GM04504 (cell line): ENCODE measurements at places on chromosomes 4 and X.

DNA sequence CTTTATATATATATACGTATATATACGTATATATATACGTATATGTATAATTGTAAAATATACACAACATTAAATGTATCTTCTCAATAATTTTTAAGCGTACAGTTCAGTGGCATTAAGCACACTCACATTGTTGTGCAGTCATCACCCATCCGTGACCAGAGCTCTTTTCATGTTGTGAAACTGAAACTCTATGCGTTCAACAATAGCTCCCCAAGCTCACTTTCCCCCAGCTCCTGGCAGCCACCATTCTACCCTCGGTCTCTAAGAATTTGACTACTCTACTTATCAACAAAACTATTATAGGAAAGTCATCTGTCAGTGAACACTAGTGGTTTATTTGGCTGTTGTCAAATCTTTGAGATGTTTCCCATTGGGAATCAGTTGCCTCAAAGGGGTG is 621.8 kb upstream of the GALNT7 start:
- no peak for DNase-seq

DNA sequence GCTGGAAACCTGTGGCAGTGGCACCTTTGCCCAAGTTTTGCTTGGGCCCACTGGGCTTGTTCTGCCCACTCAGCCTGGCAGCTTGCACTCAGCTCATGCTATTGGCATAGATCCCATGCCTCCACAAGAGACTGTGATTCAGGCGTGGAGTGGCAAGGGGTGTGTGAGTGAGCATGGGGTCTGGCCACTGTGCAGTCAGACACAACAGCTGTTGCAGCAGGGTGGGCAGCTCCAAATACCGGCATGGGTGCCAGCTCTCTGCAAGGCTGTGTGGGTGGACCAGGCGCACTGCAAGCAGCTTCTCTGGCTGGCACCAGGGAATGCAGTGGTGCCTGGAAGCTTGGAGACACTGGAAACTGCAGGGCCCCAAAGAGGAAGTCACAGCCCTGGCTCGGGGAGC is 27.4 kb upstream of the DIPK2B start:
- DNase-seq, result no peak

DNA sequence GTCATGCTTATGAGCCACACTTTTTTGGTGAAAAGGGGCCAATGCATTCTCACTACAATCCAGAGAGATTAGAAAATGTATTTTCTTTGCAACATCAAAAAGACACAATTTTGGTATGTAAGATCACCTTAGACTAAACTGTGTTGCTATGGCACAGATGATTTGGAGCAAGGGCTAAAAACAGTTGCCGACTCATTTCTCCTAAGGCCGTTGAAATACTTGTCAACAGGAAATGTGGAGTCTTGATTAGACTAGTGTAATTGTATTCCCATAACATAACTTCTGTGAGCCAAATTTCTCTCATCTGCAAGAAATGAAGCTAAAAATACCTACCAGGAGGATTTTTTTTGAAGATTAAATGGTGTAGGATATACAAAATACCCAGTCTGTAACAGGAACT is 2547.7 kb downstream of the ARAP2 start:
- DNase-seq, result no peak

DNA sequence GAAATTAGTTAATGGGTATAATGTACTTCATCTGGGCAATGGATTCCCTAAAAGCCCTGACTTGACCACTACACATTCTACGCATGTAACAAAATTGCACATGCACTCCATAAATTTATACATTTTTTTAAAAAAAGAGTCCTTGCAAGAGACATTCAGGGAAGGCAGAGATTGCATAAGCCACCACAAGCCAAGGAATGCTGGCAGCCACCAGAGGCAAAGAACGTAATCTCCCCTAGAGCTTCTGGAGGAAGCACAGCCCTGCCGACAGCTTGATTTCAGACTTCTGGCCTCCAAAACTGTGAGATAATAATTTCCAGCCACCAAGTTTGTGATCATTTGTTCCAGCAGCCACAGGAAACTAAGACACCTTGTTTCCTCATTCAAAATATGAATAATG is 185.6 kb upstream of the GALNT7 start:
- DNase-seq, result no peak

DNA sequence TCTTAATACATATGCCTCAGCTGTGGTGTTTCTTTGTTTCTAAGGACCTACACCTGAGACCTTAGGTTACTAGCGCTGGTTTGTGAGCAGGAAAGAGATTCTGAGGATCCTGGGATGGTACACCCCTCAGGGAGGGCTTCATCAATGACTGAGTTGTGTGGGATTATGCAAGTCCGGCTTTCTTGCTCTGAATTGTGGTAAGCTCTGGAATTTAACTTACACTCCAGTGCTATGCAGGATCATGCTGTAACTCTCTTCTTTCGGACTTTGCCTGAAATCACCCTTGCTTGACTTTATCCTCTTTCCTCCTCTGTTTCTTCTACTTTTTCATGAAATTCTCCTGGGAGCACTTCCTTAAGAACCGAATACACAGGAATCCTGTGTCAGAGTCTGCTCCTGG is 431.5 kb upstream of the BOD1L1 start:
- no peak for DNase-seq

- no peak for DNase-seq
Measured at GRCh38 chr4:158527516-158527915, 5.8 kb downstream of the RXFP1 start.

DNA sequence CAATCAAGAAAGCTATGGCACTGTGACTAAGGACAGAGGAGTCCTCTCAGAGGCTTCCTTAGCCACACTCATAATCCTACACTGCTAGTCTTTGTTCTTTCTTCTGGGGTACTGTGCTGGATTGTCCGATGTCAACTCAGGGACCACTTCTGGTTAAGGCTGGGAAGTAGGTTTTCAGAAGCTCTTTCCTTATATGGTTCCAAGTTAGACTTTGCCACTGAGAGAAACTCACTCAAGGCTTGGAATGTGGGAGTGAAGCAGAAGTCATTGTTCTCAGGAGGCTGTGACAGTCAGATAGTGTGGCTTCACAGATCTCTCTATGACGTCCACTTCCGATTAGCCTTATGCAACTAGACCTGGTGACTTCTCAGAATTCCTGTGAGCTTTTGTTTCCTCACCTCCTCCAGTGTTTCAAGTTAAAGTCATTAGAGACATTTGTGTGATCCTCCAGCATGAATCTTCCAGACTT is 317.3 kb upstream of the F9 start:
- no peak for DNase-seq

DNA sequence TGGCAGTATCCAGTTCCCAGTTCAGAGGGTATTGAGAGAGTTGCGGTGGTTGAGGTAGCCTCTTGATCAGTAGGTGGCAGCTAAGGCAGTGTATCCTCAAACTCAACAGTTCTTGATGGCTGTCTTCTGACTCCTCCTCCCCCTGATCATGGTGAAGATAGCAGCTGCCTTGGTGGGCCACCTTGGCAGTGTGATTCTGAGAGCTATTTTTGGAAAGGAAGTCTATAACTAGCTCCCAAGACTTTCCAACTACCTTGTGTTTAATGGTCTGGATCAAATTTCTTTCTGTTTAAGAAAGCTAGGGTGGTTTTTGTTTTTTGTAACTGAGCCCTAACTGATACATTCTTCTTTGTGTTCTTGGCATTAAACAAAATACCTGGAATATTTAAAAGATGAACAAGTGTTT is 10.5 kb upstream of the TBC1D19 start:
- DNase-seq, result no peak

DNA sequence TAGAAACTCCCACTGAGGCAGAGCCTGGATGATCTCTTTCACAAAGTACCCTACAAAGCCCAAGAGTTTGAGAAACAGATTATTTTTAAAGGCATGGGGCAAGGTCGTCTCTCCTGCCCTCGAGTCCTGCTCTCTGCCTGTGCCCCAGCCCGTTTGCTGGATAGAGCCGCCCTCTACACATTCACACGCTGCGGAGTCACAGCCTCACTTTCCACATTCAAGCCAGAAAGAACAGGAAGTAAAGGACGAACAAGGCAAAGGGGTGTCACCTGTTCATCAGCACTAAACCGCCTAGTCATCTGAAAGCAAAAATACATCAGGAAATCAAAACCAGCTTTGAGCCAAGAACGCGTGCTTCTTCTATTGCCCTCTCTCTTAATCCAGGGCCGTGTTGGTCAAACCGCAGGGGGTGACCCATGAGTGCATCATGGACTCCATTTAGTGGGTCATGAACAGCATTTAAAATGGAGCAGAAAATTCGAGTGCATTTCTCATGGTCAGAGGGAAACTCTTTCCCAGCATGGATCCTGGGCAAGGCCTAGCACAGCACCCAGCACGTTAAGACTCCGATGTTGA is 83.4 kb downstream of the PHKA2 start:
- no peak for DNase-seq

GRCh38 chr4:63123441-63123840 is 1285.8 kb downstream of the TECRL start:
- no peak for DNase-seq

GRCh38 chr4:152936446-152937335 is 568 bp downstream of the FHDC1 start:
- DNase-seq, result peak; percentile 9

GRCh38 chr4:5809216-5809776 is 83.6 kb downstream of the CRMP1 start:
- DNase-seq, result no peak

GRCh38 chr4:173217727-173218126 is 49.1 kb downstream of the GALNT7 start:
- no peak for DNase-seq

DNA sequence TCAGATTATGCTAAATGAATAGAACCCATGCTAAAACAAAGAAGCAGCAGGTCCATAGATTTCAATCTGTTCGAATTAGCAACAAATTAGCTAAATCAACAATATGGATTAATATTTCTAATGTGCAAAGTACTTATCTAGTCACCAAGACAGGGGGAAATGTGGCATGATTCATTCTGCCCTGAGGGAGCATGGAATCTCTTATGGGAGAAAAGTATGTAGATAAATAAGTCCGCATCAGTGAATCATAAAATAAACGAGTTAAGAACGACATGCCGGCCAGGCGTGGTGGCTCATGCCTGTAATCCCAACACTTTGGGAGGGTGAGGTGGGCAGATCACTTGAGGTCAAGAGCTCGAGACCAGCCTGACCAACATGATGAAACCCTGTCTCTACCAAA is 102.1 kb downstream of the ANOS1 start:
- DNase-seq, result no peak

DNA sequence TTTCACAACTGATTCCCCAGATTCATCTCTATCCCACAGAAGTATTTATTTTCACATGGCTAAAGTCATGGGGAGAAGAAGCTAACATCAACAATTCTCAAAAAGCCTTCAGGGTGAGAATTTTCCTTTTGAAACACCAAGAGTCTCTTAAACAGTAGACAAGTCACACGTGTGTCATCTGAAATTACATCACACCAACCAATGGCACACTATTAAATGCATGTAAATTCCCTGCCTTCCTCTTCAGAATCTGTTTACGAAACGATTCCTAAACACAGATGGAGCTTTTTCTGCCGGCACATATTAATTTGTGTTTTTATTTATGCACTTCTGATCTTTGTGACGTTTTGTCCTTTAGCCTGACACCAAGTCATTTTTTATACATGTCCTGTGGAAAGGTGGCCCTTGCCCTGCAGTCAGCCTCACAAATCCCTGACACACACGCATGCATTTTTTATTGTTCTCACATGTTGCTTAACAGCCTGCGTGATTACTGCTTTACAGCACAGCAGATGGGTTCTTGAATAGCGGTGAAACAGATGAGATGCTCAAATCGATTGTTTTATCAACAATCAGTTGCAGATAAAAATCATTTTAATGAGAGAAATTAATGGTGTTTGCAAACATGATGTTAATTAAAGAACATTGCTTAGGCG is 735.9 kb upstream of the TENM3 start:
- no peak for DNase-seq

DNA sequence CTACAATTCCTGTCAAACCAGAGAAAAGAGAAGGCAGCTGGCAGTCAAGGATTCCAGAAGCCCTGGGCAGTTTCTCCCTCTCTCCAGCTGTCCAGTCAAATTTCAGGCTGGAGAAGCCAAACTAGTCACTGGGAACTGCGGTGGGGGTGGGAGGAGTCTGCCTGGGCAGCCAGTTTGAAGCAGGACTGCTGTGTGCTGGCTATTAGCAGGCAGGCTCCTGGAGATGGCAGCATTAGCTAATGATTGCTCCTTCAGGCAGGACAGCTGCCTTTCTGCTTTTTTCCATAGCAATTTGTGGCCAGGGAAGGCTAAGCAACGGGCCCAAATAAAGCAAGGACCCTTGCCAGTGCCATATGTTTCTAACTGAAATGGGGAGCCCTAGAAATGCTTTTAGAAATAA is 44.7 kb upstream of the FGF13 start:
- peak; percentile 44 for DNase-seq

DNA sequence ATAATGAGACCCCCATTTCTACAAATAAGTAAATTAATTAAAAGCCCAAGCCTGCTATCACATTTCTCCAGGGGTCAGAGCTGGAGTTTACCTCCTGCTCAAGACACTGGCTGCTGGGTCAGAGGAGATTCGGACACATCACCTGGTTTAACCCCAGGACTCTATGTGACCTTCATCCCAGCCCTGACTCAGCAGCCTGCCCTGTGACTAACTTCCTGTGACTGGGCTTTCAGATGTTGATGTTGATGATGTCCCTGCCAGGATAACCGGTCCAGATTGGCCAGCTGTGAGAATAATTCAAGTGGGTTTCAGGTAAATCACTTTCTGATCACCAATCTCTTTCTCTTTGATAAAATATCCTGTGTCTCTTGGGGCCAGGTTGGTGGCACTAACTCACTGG is 102.4 kb upstream of the MAML3 start:
- DNase-seq, result no peak

- no peak for DNase-seq
Measured at GRCh38 chr4:83011689-83012199, 1.1 kb upstream of the LIN54 start.

DNA sequence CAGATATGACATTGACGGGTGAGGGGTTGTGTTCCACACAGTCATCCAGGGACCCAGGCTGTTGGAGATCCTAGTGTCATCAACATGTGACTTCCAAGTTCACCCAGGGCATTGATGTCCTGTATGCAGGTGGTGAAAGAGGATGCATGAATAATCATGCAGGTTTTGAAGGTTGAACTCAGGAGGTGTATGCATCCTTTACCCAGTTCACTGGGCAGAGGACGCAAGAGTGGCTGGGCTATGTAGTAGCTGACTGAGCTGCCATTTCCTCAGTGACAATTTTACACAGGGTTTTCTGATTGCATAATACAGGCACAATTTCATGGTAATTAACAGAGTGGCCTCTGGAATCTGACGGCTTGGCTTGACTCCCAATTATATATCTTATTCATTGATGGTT is 323.0 kb downstream of the HS3ST1 start:
- no peak for DNase-seq

DNA sequence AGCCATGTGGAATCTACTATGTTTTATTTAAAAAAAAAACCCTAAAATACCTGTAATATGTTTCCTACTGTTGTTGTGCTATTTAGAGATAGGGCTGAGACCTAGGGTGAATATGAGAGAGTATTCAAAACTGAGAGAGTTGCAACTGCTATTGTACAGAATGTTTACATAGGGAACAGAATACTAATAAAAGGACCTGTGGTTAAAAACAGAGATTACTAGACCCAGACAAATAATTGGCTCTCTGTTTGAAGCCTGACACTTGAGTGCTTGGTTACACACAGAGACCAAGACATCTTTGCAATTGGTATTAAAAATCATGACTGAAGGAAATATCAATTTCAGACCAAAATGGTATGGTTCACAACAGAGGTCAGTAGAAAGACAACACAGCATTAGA is 278.9 kb upstream of the GIMD1 start:
- DNase-seq, result no peak

GRCh38 chrX:10208953-10209352 is 52.2 kb downstream of the CLCN4 start:
- no peak for DNase-seq

- DNase-seq, result no peak
Measured at GRCh38 chrX:30144971-30145731, 70.2 kb upstream of the MAGEB2 start.

GRCh38 chr4:123412700-123413512 is 16.3 kb downstream of the SPRY1 start:
- DNase-seq, result peak; percentile 75
